ENCODE measurements at places on chromosomes 4 and X. TPM values are rescaled to one million over a fixed set of nuclear protein-coding genes. Genes with fewer than 3 reads are reported as not detected.

DNA sequence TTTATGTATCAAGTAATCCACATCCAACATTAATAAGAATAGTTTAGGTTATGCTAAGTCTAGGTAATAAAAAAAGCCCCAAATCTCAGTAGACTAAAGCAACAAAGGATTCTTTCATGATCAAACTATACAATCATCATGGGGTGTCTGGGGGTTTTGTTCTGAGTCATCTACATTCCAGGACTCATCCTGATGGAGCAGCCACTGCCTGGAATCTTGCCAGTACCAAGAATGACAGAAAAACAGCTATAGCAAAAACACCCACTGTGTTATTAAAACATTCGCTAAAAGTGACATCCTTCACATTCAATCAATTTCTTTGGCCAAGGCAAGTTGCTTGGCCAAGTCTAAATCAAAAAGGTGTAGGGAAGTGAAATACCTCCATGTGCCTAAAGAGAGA, 3.9 kb upstream of the ARHGEF38 start:
- peak; percentile 71 for DNase-seq

GRCh38 chr4:35649011-35649410, 595.3 kb downstream of the ARAP2 start:
- no peak for DNase-seq

GRCh38 chr4:6307891-6308290, 38.2 kb downstream of the WFS1 start:
- no peak for DNase-seq

DNA sequence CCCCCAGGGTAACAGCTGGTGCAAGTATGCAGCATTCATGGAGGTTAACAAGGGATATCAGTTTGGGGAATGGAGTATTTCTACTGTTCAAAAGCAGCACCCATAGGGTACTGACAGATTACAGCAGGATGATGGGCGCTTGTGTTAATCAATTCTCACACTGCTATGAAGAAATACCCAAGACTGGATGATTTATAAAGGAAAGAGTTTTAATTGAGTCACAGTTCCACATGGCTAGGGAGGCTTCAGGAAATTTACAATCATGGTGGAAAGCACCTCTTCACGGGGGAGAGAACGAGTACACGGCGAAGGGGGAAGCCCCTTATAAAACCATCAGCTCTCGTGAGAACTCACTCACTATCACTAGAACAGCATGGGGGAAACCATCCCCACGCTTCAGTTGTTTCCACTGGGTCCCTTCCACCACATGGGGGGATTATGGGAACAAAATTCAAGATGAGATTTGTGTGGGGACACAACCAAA, 64.1 kb downstream of the TNIP2 start:
- DNase-seq = no peak

DNA sequence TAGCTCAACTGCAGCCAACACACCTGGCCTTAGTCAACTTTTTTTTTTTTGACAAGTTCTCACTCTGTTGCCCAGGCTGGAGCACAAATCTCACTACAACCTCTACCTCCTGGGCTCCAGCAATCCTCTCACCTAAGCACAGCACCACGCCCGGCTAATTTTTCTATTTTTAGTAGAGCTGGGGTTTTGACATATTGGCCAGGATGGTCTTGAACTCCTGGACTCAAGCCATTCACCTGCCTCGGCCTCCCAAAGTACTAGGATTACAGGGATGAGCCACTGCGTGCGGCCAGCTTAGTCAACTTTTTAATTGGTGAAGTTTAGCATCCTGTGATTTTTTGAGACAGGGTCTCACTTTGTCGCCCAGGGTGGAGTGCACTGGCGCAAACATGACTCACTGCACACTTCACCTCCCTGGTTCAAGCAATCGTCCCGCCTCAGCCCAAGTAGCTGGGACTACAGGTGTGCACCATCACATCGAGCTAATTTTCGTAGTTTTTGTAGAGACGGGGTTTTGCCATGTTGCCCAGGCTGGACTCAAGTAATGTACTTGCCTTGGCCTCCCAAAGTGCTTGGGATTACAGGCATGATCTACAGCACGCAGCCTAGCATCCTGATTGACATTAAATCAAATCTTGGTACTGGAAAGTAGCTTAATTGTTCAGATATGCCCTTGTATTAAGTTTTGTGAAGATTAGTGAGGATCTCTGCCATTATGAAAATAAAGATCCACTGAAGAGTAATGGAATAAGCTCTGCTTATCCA, 8.3 kb downstream of the HNRNPDL start:
- DNase-seq = no peak

DNA sequence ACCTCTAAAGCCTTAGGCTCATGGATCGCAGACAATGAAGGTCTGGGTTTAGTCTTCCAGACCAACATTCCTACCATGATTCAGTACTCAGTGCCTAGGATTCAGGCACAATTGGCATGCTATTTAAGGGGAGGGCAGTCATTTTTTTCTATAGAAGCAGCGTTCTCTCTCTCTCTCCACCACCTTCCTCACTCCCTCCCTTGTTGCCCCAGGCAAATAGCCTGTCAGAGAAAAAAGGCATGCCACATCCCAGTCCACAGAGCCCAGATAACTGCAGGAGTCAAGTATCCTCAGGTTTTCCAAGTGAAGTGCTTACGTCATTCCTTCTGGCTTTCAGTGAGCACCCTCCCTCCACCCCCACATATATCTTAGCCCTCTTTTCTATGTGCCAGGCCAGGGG, 533.0 kb downstream of the BCOR start:
- no peak for DNase-seq

DNA sequence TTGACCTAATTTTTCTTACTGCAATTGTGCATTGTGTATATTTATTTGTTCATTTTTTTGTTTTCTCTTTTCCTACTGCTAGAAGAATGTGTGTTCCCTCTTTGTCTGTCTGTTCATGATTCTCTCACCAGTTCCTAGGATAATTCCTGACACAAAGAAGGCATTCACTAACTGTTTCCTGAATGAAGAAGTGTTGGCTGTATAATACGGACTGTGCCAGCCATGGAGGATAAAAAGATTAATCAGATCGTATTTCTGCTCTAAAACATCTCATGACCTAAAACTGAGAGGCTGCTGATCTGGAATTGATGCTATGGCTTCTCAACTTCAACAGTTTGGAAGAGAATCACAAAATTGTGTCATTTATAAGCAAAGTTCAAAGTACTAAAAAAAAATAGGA, 563.1 kb upstream of the FRG1 start:
- no peak for DNase-seq

The TRAM1L1 gene
- 1.2 TPM for total RNA-seq

All from foreskin keratinocyte (primary cell).